RCC 7860 (cell line): ENCODE measurements at places on chromosomes 1 and 21.

GRCh38 chr1:88867743-88868521 is 23.4 kb downstream of the GTF2B start:
- peak; percentile 9 for DNase-seq

GRCh38 chr1:184258525-184258924 is 128.3 kb upstream of the C1orf21 start:
- DNase-seq = no peak

- DNase-seq = no peak
These were observed 11.5 kb upstream of the VASH2 start for GRCh38 chr1:212938846-212939245.

DNA sequence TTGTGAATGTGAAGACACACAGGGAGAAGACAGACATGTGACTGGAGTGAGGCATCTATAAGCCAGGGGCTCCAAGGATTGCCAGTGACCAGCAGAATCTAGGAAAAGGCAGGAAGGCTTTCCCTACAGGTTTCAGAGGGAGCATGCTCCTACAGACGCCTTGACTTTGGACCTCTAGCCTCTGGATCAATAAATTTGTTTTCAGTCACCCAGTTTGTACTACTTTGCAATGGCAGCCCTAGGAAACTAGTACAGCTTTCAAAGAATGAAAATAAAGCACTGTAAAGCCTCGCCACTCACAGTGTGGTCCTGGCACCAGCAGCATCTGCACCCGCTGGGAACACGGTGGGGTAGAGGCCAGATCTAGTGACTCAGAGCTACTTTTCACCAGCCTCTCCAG is 510.0 kb downstream of the LTN1 start:
- no peak for DNase-seq

DNA sequence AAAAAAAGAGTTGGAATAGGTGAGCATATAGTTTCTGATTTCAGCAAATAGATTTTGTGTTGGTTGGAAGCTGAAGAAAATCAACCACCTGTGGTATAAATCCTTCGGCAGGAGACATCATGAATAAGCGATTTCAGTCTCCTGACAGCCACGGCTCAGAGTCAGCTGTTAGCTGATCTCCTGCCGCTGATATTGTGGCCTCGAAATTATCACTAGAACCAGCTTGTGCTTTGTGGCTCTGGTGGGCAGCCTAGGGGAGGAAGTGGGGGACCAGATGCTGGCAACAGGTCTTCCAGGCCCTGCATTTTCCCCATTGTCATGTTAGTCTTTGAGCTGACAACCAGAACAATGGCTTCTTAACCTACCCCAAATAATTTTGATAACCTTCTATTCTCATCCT is 842 bp upstream of the GCSAML start:
- DNase-seq = no peak

GRCh38 chr1:33377013-33377412 is 53.9 kb downstream of the PHC2 start:
- no peak for DNase-seq

DNA sequence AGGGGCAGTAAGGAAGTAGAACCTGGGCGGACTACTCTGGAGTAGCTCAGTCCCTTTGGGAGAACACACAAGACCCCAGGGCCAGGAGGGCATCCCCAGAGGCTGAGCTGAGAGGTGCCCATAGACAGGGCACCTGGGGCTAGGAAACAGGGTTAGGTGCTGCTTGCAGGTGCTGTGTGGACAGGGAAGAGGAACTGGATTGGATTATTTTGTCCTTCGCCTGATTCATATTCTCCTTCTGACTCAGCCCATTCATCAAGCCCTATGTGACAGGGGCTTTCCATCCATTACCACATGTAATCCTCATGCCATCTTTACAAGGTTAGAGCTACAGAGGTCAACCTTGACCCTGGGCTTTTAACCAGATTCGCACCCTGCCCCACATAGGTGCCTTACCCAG is 183.9 kb downstream of the C1orf94 start:
- no peak for DNase-seq

DNA sequence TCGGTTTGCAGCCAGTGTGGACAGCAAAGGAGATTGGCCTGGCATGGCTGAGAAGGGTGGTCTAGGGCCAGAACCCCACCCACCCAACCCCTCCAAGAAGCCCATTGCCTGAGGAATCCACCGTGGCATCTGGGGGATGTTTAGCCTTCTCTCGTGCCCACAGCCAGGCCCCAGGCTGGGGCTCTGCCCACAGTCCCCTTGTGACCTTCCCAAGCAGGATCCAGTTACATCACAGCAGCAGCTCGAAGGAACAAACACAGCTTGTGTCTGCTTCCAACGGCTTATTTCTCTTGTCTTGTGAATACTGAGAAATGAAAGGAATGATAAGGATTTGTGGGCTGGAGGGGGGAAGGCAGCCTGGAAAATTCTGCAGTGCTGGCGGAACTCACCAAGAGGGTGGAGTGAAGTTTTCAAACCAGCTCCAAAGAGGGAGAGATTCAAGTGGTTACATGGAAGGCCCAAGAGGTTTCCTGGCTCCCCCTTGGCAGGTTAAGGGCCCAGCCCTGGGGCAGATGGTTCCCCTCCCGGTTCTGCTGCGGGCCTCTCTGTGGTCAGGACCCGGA is 61.6 kb downstream of the DHRS3 start:
- DNase-seq = peak; percentile 16

GRCh38 chr21:31346256-31346821 is 2.3 kb upstream of the TIAM1 start:
- no peak for DNase-seq

DNA sequence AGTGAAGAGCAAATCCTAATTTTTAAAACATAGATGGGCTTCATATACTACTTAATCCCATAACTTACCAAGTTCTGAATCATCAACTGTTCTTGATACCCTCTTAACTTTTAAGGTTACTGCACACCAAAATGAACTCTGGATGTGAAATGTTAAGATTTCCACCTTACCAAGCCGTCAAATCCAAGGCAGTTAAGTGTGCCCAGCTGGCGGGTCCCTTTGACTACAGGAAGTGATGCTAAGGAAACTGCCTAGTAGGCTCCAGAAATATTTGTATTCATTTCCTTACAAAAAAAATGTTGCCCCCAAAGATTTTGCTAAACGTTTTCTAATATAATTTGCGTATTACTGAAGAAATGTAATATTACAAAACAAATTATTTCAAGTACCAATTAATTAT is 10.7 kb downstream of the NRIP1 start:
- no peak for DNase-seq

- no peak for DNase-seq
These were observed 430.9 kb downstream of the HLX start for GRCh38 chr1:221310180-221310579.

DNA sequence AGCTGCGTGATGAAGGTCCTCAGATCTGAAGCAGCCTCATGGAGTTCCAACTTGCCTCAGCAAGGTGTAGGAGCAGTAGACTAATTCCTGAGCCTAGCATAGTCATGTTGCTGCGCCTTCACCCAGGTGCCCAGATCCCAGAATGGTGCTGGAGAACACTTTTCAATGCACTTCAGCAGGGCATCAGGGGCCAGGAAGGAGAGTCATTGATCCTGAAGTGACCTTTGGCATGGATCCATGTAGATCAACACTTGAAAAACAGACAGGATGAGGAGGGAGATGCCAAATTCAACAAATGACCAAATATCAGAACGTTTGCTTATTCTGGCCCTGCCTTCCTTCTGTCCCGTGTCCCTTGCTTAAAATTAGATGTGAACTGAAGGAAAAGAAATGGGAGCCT is 91.9 kb downstream of the LEPR start:
- DNase-seq = no peak

DNA sequence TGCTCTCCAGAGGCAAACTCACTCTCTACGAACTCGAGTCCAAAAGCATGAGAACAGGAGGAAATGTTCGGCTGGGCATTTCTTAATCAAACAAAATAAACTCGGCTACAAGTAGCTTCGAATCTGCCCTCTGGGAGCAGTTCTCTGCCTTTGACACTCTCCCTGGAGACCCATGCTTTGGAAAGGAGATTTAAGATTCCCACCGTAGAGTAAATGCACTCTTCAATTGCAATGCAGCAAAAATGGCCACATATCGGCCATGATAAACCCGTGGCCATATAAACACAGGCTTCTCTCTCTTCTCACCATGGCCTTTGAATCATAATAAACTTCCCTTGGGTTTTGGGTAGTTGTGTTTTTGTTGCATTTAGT is 215.4 kb downstream of the TOMM20 start:
- no peak for DNase-seq

DNA sequence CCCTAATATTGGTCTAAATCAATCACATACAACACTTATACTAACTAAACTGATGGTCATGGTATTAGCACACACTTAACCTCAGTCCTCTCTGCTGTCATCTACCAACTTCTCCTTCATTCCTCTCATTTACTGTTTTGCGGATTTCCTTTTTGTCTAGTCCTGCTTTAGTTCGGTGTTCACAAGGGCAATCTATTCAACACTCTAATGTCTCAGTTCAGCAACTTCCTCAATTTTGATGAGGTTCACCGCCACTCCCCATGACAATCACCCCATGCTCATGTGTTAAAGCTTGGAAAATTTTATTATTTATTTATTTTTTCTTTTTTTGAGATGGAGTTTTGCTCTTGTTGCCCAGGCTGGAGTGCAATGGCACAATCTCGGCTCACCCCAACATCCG is 301.1 kb downstream of the PTPRC start:
- no peak for DNase-seq

- no peak for DNase-seq
These were observed 23.7 kb upstream of the SRRM1 start for GRCh38 chr1:24619376-24619775.

GRCh38 chr21:18608226-18608625 is 204.6 kb upstream of the TMPRSS15 start:
- DNase-seq = no peak

DNA sequence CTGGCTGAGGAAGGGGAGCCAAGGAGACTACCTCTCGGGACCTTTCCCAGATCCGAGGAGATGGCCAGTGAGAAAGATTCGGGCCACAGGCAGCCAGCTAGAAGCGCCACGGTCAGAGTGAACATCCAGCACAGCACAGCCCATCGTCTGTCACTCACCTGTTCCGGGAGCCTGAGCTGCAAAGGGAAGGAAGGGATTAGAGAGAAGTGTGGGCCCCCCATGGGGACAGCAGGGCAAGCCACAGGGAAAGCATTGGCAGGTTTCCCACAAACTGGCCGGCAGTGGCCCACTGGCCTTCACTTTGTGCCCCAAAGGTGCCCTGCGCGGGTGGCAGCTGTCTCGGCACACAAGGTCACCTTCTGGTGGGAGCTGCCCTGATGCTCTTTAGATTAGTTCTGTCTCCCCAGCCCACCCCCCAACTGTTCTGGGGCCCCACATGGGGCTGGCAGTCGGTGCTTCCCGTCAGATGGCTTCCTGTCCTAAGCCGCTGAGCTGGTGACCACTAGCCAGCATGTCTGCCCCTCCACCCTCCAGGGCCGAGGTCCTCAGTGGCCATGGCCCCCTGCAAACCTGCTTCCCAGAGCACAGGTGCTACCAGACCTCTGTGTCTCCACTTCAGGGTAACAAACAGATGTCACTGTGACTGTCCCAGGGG is 56.7 kb downstream of the LACTBL1 start:
- DNase-seq = no peak

- DNase-seq = no peak
These were observed 74.5 kb downstream of the ITPKB start for GRCh38 chr1:226664413-226665101.

DNA sequence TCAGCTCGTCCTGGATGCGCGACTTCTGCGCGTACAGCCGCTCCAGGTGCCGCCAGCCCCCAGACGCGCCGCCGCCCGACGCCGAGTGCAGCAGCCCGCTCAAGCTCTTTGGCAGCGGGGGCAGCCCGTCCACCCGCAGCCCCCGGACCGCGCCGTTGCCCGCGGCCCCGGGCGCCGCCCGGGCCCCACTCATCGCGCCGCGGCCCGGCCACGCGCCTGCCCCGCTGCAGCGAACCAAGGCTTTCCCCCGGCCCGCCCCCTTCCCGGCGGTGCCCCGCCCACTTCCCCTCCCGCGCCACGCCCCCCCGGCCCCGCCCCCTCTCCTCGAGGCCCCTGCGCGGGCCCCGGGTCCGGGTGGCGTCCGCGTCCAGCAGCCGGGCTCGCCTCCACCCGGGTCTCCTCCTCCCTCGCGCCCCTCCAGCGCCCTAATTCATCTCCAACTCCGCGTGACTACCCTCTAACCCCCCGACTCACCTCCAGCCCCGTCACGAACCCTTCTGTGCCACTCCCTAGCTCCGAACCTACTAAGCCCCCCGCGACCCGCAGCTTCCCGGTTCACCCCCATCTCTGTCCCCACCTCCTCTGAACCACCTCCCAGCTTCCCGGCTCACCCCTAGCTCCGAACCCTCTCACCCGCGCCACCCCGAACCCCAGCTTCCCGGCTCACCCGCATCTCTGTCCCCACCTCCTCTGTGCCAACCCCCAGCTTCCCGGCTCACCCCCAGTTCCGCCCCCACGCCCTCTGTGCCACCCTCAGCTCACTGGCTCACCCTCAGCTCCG is at the start of gene FAM89A:
TSS of gene FAM89A (minus strand) at position 236 of the 781 bp plus-strand sequence. CDS start at position 193, 43 bp downstream.
- no peak for DNase-seq

DNA sequence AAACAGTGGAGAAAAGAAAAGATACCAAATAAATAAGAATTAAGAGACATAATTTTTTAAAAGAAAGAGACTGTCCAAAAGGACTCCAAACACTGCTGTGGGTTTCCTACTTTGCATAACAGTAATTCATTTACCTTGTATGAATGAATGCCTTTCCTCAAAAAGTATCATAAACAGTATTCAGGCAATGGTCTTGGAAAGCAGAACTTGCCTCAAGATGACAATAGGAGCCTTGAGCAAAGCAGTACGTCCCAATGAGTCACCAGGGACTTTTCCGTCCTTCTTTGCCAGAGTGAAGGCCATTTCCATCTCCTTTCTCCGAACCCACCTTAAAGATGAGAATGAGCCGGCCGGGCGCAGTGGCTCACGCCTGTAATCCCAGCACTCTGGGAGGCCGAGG is 186.4 kb downstream of the ZBTB18 start:
- no peak for DNase-seq

DNA sequence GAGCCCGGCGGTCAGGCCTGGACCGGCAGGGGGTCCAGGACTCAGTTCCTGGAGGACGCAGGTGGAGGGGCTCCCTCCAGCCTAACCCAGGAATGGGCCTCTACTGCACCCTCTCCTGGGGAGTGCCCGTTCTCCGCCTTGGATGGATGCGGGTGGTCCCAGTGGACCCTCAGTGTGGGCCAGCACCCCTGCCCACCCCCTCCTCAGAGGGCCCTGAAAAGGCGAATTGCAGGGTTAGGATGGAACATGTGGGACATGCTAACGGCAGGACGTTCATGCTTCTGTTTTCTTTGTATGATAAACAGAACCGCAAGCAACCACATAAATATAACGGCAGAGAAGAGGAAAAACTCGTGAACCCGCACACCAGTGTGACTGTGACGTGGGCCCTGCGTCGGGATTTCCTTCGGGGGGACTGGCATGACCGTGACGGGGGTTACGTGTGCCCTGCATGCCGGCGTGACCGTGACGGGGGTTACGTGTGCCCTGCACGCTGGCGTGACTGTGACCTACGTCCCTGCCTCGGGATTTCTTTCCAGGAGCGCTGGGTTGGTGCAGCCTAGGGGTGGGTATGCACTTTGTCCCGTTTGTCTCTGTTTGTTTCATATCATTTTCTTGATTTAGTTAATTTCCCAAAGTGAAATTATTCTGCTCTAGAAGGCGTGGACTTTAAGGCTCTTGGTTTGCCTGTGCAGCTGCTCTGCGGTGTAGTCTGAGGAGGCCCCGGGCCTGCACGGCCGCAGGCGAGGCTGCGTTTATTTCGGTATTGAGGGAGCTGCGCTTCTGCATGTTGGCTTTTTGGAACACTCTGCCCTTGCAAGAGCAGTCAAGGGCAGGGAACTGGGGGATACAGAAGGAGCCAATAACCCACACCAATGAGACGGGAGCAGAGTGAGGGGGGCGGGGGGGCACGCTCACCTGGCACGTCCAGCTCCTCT is 3.1 kb downstream of the FTCD start:
- DNase-seq = no peak

GRCh38 chr1:42211224-42211623 is 46.7 kb upstream of the GUCA2A start:
- DNase-seq = no peak
